Calu3 (cell line): ENCODE measurements at places on chromosomes 5 and 9. TPM values are rescaled to one million over a fixed set of nuclear protein-coding genes. Genes with fewer than 3 reads are reported as not detected.
A peak's percentile ranks its signal among the peaks of the same experiment; 100 is the strongest.

DNA sequence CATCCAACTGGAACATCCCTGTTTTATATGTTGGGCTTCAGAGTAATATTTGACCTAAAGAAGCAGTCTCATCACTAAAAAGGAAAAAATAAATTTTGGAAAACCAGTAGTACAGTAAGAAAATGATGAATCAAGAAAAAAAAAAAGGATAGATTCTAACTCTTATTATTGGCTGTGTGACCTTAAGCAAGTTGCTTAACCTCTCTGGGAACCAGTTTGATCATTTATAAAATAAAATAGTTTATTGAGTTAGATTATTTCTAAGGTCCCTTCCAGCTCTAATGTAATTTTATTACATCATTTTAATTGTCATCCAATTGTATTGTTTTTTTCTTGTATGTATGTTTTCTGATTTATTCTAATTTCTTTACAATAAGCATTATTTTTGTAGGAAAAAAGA, 127.0 kb downstream of the PRELID2 start:
- H3K36me3 ChIP-seq = no peaks in the 10 kb centered on the region
- H3K27ac ChIP-seq = no peak overlapping the region
- DNase-seq = no peak
- H3K4me1 ChIP-seq = no peaks in the 10 kb centered on the region
- H3K27me3 ChIP-seq = no peaks in the 10 kb centered on the region

DNA sequence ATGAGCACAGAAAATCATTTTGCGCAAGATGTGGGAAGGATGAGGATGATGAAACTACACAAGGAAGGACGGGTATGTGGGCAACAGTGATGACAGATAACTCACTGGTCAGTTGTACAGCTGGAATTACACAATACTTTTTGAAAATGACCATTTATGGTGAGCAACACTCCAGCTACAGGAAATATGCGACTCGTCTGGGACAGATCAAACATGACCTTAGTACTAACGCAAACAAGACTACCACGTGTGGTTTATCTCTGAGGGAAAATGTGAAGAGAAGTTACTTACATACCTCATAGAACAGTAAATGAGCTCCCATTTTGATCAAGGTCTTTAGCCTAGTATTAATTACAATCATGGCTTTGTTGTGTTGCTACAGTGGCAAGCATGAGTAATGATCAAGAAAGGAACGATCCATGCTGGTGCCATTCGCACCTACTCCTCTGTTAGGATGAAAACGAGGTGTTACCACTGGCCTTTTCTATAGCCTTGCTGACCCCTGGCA, 456.9 kb downstream of the BNC2 start:
- peak overlapping the region; percentile 78 for H3K27ac ChIP-seq
- peaks cover 37% of the 10 kb centered on the region for H3K4me1 ChIP-seq
- no peak for DNase-seq

DNA sequence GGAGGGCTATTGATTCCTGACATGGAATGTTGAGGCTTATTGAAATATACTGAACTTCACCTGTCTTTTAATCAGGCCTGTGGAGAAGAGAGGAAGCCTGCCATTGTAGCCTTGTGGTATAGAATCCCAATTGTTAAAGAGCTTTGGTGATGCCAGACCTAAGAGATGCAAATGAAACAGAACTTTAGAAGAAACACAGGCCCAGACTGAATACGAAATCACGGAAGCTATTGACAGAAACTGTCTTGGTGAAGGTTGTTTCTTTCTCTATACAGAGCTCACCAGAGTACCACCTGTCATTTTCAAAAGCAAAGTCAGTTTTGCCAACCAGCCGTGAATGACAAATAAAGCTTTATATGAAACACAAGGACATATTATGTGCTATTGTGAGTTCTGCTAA, 660.3 kb downstream of the ISL1 start:
- DNase-seq = no peak
- no peaks in the 10 kb centered on the region for H3K4me1 ChIP-seq
- H3K36me3 ChIP-seq = no peaks in the 10 kb centered on the region
- no peak overlapping the region for H3K4me3 ChIP-seq

DNA sequence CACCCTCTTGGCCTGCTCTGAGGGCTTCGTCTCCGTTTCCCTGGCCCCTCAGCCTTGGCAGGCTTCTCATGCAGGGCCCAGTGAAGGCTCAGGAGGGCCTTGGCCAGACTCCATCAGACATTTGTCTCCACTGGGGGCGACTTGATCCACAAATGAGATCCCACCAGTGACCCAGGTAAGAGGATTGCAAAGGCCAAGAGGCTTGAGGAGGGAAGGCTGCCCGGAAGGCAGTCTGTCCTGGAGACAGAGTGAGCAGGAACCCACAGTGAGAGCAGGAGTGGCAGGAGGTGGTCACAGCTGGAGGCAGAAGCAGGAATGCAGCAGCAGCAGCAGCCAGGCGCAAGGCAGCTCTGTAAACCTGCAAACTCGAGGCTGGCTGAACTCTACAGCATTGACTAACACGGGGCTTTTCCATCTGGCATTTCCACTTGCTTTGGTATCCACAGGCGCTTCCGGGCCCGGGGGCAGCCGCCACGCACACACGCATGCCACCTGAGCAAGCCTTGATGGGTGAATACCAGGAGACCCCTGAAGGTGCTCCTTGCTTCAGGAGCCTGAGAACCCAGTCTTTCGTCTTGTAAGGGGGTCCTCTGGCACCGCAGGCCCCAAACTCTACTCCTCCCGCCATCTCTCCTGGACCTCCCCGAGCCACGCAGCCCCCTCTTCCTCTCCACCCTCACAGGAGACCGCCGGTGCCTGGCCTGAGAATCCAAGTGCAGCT, 14.7 kb downstream of the MGAT1 start:
- no peaks in the 10 kb centered on the region for H3K27me3 ChIP-seq
- no peak overlapping the region for H3K4me3 ChIP-seq
- no peak overlapping the region for H3K27ac ChIP-seq
- H3K4me1 ChIP-seq = peaks cover 16% of the 10 kb centered on the region
- DNase-seq = no peak

NR2F1 gene
- total RNA-seq = 25.1 and 29.1 TPM in 2 replicates

INSL4 gene
- 0.44 and 0.54 TPM in 2 replicates for total RNA-seq

PLPP7 gene
- not detected in 2 replicates for total RNA-seq

EIF4EBP3 gene
- 14.1 and 18.8 TPM in 2 replicates for total RNA-seq
